ENCODE measurements at places on chromosomes 4 and X. TPM values are rescaled to one million over a fixed set of nuclear protein-coding genes. Genes with fewer than 3 reads are reported as not detected.

- no peak overlapping the region for H3K4me3 ChIP-seq
- peaks cover 20% of the 10 kb centered on the region for H3K27me3 ChIP-seq
- no peak overlapping the region for H3K27ac ChIP-seq
- no peaks in the 10 kb centered on the region for H3K36me3 ChIP-seq
Observed at GRCh38 chrX:12767856-12768255, 23.4 kb upstream of the PRPS2 start.

DNA sequence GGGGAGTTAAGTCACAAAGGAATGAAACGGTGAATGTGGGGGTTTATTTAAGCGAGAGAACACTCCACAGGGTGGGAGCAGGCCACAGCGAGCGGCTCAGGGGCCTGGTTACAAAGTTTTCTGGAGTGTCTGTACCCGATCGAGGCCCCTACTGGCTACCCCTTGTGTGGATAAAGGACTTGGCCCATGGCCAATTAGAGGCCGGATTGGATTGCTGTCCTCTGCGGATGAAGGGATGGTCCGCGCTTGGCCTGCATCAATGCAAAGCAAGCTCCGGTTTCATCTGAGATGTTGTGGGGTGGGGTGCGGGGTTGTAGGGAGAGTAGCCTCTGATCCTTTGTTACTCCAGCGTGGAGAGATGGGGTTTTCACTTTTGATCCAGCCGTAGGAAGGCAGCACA lies 1574.5 kb upstream of the TENM3 start:
- no peak overlapping the region for H3K27ac ChIP-seq
- H3K4me1 ChIP-seq, result peaks cover 4% of the 10 kb centered on the region
- no peak for DNase-seq
- peaks cover 2% of the 10 kb centered on the region for H3K27me3 ChIP-seq
- H3K36me3 ChIP-seq, result no peaks in the 10 kb centered on the region

GRCh38 chr4:137206781-137207180 lies 325.5 kb downstream of the PCDH18 start:
- no peaks in the 10 kb centered on the region for H3K4me1 ChIP-seq
- H3K36me3 ChIP-seq, result no peaks in the 10 kb centered on the region
- no peaks in the 10 kb centered on the region for H3K27me3 ChIP-seq
- no peak overlapping the region for H3K4me3 ChIP-seq
- no peak for DNase-seq

DNA sequence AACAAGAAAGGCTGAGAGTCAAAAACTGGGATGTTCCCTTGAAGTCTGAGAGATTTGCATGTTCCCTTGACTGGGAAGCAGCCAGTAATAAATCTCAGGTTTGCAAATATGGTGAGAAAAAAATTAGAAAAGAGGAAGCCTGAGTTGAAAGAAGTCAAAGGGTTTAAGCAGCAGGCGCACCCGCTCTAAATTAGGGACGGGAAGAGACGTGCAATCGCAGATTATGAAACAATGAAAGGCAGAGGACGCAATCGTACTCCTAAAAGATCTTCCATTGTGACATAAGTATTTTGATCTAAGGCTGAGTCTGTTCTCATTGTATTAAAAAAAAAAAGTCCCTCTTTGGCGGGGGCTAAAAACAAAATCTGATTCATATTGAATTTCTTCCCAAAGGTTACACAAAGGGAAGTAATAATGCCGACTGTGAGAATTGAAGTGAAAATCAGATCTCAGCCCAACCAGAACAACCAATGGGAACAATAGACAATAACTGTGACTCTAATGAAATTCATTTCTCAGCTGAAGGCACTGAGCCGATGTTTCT lies 28.2 kb downstream of the SAT1 start:
- H3K36me3 ChIP-seq, result peaks cover 2% of the 10 kb centered on the region
- H3K27ac ChIP-seq, result no peak overlapping the region
- peaks cover 2% of the 10 kb centered on the region for H3K4me1 ChIP-seq
- H3K27me3 ChIP-seq, result peaks cover 9% of the 10 kb centered on the region

PAGE4 gene
- not detected for total RNA-seq

- H3K4me3 ChIP-seq, result no peak overlapping the region
- no peaks in the 10 kb centered on the region for H3K4me1 ChIP-seq
- H3K27ac ChIP-seq, result no peak overlapping the region
- no peak for DNase-seq
- H3K36me3 ChIP-seq, result no peaks in the 10 kb centered on the region
Observed at GRCh38 chr4:77510367-77510766, 95.3 kb upstream of the CXCL13 start.

DNA sequence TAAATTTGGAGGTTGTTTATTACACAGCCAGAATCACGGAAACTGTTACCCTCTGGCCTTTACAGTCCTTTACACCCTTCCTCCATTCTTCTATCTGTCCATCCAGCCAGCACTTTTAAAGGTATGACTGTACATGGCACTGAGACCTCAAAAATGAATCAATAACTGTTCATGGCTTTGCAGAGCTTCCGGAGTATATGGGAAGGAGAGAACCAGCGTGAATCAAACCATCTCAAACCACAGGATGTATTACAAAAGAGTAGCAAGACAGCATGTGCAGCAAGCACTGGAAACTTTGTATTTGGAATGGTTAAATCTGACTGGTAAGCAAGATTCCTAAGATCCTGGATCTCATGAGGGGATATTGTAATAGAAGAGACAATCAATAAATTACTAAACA lies 228.5 kb upstream of the CASK start:
- no peak for DNase-seq
- H3K27ac ChIP-seq, result peak overlapping the region; percentile 0
- no peak overlapping the region for H3K4me3 ChIP-seq
- no peaks in the 10 kb centered on the region for H3K36me3 ChIP-seq
- H3K27me3 ChIP-seq, result no peaks in the 10 kb centered on the region

- peaks cover 5% of the 10 kb centered on the region for H3K27me3 ChIP-seq
- H3K27ac ChIP-seq, result peak overlapping the region; percentile 51
- no peak overlapping the region for H3K4me3 ChIP-seq
Observed at GRCh38 chr4:38154681-38155588, 194.7 kb downstream of the PTTG2 start.

- DNase-seq, result no peak
- H3K27ac ChIP-seq, result no peak overlapping the region
- no peaks in the 10 kb centered on the region for H3K27me3 ChIP-seq
- H3K4me3 ChIP-seq, result no peak overlapping the region
- no peaks in the 10 kb centered on the region for H3K4me1 ChIP-seq
- H3K36me3 ChIP-seq, result no peaks in the 10 kb centered on the region
Observed at GRCh38 chr4:187103351-187103750, 379.7 kb upstream of the FAT1 start.

GRCh38 chr4:124459941-124460310 lies 252.6 kb downstream of the ANKRD50 start:
- DNase-seq, result no peak
- no peaks in the 10 kb centered on the region for H3K4me1 ChIP-seq
- H3K27me3 ChIP-seq, result no peaks in the 10 kb centered on the region
- no peak overlapping the region for H3K4me3 ChIP-seq

DNA sequence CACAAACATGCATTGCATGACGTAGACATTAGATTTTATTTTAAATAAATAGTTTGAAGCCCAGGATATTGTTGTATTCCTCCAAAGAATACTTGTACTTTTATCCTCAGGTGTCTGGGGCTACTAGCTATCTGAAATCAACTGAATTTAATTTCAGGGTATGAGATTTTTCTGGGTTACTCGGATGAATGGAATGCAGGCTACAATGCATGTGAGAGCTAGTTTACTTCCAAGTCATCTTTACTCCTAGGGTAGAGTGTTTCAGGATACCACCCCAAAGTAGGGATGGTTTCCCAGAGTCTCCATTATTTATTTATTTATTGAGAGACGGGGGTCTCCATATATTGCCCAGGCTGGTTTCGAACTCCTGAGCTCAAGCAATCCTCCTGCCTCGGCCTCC lies 66.4 kb downstream of the HPRT1 start:
- H3K4me1 ChIP-seq, result peaks cover 4% of the 10 kb centered on the region
- H3K36me3 ChIP-seq, result no peaks in the 10 kb centered on the region
- no peak overlapping the region for H3K27ac ChIP-seq
- no peak overlapping the region for H3K4me3 ChIP-seq

ARAF gene
- total RNA-seq, result 79.3 TPM

- no peak overlapping the region for H3K4me3 ChIP-seq
- no peaks in the 10 kb centered on the region for H3K4me1 ChIP-seq
- no peak overlapping the region for H3K27ac ChIP-seq
- peak; percentile 35 for DNase-seq
- H3K27me3 ChIP-seq, result peaks cover 8% of the 10 kb centered on the region
Observed at GRCh38 chrX:130330706-130331105, 9.0 kb upstream of the SLC25A14 start.

DNA sequence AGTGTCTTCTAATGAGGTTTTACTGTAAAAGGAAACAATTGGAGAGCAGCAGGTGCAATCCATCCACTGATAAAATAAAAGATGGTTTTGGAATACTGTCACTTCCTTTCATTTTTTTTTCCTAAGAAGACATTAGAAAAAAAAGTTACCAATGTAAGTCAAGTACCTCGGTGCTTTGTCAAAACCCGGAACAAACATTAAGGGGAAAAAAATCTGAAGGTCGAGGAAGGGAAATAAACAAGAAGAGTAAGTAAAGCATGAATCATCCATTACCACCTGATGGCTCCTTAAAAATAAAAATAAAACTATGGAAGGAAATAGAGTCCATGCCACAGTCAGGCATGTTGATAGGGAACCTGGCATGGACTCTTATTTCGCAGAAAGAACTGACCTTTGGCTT lies 15.3 kb upstream of the XPNPEP2 start:
- no peak overlapping the region for H3K4me3 ChIP-seq
- no peak for DNase-seq
- peaks cover 30% of the 10 kb centered on the region for H3K4me1 ChIP-seq
- H3K27ac ChIP-seq, result no peak overlapping the region
- no peaks in the 10 kb centered on the region for H3K27me3 ChIP-seq
